Glutamatergic neuron (in vitro differentiated cells): ENCODE measurements at places on chromosomes 5 and 9.

DNA sequence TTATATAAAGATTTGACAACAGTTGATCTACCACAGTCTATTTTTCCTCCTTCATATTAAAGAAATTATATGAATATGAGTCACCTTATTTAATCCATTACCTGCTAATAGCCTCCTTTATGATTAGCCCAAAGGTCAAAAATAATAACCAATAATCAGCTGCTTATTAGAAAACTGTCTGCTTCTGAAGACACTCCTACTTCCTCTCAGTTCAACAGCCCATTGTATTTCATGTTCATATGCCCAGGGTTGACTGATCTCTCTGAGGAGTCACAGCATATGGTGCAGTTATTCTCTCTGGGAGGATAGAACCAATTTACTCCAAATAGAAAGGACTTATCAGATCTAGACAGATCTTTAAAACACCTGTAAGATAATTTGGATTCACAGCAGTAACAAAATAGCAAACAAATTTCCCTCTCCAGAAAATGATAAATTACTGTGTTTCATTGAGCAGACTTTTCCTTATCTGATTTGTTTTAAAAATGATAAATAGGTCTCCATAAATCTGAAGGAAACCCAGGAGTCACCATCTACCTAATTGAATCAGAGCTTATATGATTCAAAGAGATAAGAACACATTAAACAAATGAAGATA, 180.4 kb upstream of the ITGA1 start:
- DNase-seq = no peak

DNA sequence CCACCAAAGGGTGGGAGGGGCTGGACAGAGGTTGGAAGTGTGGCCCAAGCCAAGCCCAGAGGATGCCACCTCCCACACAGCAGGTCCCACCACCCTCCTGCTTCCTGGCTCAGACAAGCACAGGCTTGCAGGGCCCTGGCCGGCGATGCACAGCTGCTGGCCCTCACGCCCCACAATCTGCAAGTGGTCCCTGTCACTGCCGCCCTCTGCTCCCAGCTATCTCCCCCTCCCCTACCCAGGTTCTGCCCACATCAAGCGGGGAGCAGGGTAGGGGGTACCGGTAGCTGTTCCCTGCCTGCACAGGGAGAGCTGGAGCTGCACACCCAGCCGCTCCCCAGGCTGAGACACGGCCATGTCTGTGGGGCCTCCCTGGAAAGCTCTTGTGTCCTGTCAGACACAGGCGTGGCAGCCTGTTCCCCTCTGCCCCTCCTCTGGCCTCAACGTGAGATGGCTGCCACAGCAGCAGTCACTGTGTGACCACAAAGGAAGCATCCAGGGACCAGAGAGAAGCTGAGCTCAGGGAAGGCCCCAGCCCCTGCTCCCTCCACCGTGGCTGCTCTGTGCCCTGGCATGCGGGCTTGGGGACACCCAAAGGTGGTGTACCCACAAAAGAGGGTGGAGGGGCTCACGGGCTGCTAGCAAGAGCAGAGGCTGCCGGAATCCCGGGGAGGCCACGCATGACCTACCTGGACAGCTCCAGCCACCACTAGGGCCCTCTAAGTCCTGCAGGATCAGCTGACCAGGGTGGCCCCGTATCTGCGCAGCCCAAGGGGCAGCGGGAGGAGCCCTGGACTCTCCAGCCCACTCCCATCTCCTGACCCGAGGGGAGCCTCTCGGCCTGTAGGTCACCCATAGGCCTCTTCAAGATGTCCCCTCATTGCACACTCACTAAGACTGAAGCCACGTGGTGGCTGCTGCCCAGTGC, 10.9 kb upstream of the ZDHHC11 start:
- no peak for DNase-seq

- no peak for DNase-seq
These were observed 142.4 kb upstream of the C9orf72 start for GRCh38 chr9:27715651-27716050.

- DNase-seq = no peak
These were observed 2.6 kb upstream of the SNX18 start for GRCh38 chr5:54514841-54515432.

GRCh38 chr5:83222906-83223305, 145.6 kb downstream of the XRCC4 start:
- DNase-seq = no peak
